Pons (tissue), 1 donor: ENCODE measurements at places on chromosomes 2 and 18.

DNA sequence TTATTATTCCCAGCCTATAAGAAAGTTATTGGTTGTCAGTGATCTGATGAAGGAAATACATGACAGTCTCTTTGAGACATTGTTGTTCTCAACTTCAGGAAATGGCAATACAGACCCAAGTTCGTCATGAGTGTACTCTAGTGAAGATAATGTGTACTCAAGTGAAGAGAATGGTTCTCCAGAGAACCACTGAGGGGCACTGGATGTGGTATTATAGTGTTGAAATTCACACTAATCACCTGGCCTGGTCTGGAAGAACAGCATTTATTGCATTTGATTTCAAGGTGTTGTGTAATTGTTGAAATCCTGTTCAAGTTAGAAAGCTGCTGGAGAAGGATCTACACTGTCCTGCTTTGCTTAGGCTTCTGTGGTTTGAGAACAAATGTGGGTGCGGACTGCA lies 23.4 kb upstream of the OTX1 start:
- DNase-seq = no peak

DNA sequence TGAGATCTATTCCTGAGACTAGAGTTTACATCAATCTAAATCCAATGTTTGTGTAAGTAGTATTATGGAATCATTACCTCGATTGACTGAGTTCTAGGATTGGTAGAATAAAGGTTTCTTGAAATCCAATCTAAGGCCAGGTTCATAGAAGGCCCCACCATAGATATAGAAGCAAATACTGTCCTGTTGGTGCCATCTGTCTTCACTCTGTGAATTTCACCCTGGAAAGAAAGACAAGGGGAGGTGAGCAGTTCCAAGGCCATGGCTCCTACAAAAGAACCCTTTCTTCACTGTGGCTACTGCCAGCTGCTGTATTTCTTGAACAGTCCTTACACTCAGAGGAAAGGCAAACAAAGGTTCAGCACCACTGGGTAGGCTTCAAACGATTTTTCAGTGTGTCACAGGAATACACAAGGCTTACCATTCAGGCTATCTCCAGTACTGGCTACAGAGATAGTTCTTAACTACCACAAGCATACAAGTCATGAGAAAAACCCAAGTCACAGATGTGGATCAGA lies 137.0 kb downstream of the LRP2 start:
- DNase-seq = no peak

DNA sequence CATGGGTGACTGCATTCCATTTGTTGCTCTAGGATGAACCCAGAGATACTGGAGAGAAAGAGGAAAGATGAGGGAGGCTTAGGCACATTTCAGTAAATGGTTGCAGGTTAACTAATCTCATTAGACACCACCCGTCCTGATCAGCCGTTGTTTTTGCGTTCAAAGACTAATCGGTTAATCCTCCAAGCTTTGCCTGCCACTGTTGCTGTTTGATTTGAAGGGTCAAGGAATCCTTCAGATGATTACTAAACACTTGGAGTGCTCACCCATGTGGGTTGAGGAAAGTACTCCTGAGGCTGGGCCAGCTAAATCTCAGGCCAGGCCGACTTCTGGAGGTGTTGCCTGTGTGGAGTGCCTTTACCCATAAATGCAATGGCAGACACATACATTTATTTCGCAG lies 8.6 kb downstream of the SH3RF3 start:
- no peak for DNase-seq

DNA sequence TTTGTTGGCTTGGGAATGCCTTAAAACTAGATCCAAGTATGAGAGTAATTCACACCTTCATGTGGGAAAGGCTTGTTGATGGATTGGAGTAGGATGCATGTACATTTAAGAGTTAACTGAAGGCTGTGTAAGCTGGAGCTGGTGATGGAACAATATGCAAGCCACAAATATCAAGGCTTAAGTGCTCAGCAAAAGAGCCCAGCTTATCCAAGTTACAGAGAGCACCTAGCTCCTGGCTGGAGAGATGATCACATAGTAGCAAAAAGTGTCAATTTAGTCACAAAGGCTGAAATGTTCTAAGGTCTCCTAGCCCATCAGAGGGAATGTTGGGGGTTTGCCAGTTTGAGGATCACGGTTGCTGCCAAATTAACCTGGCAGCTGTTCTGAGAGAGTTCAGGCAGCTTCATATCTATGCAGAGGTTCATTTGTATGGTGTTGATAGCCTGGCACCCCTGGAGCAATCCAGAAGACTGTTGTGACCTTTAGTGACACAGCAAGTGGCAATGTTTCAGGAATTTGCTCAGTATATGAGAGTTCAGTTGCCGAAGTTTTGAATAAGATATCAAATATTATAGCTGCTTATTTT lies 228.2 kb downstream of the DOK6 start:
- no peak for DNase-seq

GRCh38 chr2:80830891-80831290 lies 526.3 kb upstream of the LRRTM1 start:
- DNase-seq = no peak

- peak; percentile 61 for DNase-seq
Observed at GRCh38 chr2:169303579-169304305, 58.6 kb downstream of the LRP2 start.

GRCh38 chr2:101909760-101910159 lies 82.0 kb upstream of the IL1R2 start:
- DNase-seq = no peak

GRCh38 chr18:57441071-57441794 lies 6.1 kb downstream of the ONECUT2 start:
- DNase-seq = no peak

- no peak for DNase-seq
Observed at GRCh38 chr2:11182951-11183350, 27.7 kb downstream of the SLC66A3 start.

DNA sequence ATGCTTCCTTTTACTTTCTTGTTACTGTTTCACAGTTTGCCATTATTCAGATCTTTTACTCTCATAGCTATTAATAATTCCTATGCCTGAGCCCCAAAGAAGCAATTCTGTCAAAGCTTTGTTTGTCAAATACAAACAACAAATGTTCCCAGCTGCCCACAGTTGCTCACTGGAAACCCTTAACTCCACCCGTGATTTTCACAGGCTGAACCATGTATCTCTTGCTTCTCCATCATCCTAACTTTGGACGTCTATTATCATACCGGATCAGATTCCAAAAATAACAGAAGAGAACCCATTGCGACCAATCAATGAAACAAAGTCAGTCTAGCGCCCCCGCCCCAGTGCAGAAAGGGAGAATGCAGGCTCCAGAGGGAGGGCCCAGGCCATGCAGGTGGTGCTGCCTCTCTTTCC lies 24.2 kb downstream of the COLEC12 start:
- DNase-seq = no peak

DNA sequence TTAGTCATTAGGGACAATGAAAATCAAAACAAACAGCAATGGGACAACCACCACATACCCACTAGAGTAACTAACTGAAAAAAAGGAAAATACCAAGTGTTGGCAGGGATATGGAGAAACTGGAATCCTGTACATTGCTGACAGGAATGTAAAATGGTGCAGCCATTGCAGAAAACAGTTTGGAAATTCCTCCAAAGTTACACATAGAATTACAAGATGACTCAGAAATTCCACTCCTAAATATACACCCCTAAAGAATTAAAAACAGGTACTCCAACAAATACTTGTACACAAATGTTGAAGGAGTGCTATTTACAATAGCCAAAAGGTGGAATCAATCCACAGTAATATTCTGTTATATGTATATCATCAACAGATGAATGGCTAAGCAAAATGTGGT lies 110.9 kb downstream of the ROCK1 start:
- no peak for DNase-seq

GRCh38 chr2:112121682-112122254 lies 16.4 kb upstream of the FBLN7 start:
- DNase-seq = peak; percentile 75

GRCh38 chr2:241545106-241545505 lies 13.4 kb upstream of the BOK start:
- DNase-seq = no peak

DNA sequence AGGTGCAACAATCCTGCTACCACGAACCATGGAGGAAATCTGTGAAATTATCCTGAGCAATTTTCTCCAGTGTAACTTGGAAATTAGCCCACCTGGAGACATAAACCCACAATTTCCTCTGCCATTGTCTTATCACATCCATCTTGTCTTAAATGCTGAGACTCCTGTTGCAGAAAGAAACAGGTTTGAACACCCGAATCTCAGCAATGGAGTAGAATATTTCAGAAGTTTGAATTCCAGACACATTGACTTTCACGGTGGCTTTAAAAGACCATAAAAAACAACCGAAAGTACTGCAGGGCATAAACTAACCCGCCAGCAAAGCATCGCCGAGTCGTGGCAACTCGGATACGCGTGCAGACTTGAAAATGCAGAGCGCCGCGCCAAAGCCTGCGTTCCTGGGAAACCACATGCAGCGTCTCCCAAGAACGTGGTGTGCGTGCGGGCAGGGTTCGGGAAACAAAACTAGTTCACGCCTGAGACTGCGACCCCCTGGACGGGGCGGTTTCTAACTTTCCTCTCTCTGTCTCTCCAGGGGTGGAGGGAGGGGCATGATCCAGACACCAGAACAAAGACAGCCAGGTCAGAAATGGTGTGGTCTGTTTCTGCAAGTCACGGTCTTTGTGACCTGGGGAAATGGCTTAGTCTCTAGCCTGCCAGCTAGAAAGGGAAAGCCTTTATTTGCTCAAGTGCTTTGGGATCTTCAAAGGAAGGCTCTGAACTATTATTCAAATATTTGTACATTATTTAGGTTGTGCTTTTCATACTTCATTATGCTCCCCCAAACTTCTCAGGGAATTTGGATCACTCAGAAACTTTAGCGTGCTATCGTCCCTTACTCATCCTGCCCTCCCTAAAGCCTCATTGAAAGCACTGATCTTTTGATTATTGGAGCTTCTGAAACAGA lies 26.9 kb upstream of the KCTD1 start:
- DNase-seq = peak; percentile 7

DNA sequence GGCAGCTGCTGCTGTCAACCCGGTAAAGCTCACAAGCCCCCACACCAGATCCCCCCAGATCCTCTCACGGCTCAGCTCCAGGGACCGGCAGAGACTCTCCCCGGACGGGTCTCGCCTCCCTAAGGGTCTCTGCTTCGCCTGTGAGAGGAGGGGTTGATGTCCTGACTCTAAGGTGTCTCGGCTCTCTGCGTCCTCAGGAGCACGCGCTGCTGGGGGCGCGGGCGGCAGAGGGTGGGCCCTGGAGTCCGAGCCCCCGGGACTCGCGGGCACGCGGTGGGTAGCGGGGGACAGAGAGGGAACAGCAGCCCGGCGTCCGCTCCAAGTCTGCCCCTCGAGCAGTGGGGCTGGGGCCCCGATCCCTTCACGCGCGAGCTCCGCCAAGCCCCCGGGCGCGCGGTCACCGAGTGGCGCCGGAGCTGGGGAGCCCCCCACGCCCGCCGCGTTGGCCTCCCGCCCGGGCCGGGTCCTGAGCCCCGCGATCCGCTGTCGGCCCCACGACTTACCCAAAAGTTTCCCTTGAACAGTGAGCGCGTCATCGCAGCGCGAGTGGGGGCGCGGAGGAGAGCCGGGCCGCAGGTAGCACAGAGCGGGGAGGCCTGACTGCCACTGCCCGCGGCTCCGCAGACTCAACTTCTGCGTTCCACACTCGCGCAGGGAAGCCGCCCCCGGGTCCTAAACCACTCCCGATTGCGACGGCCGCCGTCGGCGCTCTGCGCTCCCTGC lies at the start of gene PSTPIP2:
TSS of gene PSTPIP2 (minus strand) at position 608 of the 723 bp plus-strand sequence. CDS start at position 536, 72 bp downstream.
- DNase-seq = no peak

- no peak for DNase-seq
Observed at GRCh38 chr2:96089356-96090195, 26.8 kb downstream of the ADRA2B start.

GRCh38 chr18:8962855-8963635 lies 139.5 kb upstream of the NDUFV2 start:
- no peak for DNase-seq

DNA sequence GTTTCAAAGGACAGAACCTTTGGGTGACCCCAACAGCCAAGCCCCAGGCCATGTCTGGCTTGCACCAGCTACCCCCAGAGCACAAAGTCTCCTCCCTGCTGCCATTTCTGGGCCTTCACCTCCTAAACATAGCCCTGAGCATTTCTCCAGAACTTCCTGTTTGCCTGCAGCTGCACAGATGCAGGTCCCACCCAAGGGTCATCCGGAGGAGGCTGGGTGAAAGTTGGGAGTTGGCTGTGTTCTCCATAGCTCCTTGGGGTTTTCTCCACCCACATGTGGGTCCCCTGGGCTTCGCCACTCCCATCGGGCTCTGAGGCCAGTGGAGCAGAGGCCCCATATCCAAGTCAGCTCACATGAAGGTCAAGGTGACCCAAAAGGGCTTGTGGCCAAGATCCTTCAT lies 4.3 kb downstream of the TNP1 start:
- no peak for DNase-seq
